ENCODE measurements at places on chromosomes 4 and X. TPM values are rescaled to one million over a fixed set of nuclear protein-coding genes. Genes with fewer than 3 reads are reported as not detected.

The TMSB15C gene
- total RNA-seq = 1.3 TPM

The ZNF711 gene
- total RNA-seq = 0.13 TPM

The CT47B1 gene
- not detected for total RNA-seq

The COX7B2 gene
- total RNA-seq = not detected

The EXOC1L gene
- not detected for total RNA-seq

The PAGE2 gene
- total RNA-seq = not detected

The FTHL17 gene
- total RNA-seq = not detected

The SCLT1 gene
- total RNA-seq = 16.3 TPM

The IQCM gene
- not detected for total RNA-seq

The PRDM5 gene
- 6.8 TPM for total RNA-seq

The UGT2B17 gene
- total RNA-seq = not detected

The SH3D19 gene
- total RNA-seq = 70.1 TPM

The LRIT3 gene
- not detected for total RNA-seq

The SPIN2B gene
- 6.2 TPM for total RNA-seq

The FAM53A gene
- 0.60 TPM for total RNA-seq

The IQSEC2 gene
- total RNA-seq = 5.5 TPM

The ZGRF1 gene
- total RNA-seq = 7.1 TPM

The DIPK2B gene
- total RNA-seq = 154 TPM

The VCX gene
- not detected for total RNA-seq

The PAGE1 gene
- not detected for total RNA-seq

The ERVMER34-1 gene
- not detected for total RNA-seq

The SPANXA1 gene
- not detected for total RNA-seq

The PDE5A gene
- total RNA-seq = 0.98 TPM

The GRID2 gene
- not detected for total RNA-seq

The GNPDA2 gene
- 14.5 TPM for total RNA-seq

The SPANXB1 gene
- total RNA-seq = not detected

The WAS gene
- total RNA-seq = 0.13 TPM

The MAGEB1 gene
- not detected for total RNA-seq

The FABP2 gene
- not detected for total RNA-seq

The UGT2B10 gene
- not detected for total RNA-seq

The SMC1A gene
- 50.8 TPM for total RNA-seq

The FAM9B gene
- total RNA-seq = not detected

The ODAPH gene
- not detected for total RNA-seq

The DUSP21 gene
- not detected for total RNA-seq

The ARHGAP36 gene
- not detected for total RNA-seq

The ITM2A gene
- 247 TPM for total RNA-seq

The OTUD6A gene
- not detected for total RNA-seq

The UCP1 gene
- total RNA-seq = not detected

The PCDH10 gene
- total RNA-seq = 0.25 TPM

The SSX4B gene
- total RNA-seq = not detected

The GPR50 gene
- total RNA-seq = not detected

The PTPN13 gene
- total RNA-seq = 0.27 TPM

The FGB gene
- not detected for total RNA-seq

The EGF gene
- total RNA-seq = not detected

The INTS6L gene
- total RNA-seq = 1.5 TPM

The IL2 gene
- not detected for total RNA-seq

The RBM46 gene
- total RNA-seq = not detected

The MAGEE2 gene
- total RNA-seq = not detected

The GNRHR gene
- total RNA-seq = not detected

The UGT2A1 gene
- total RNA-seq = not detected

The CENPVL3 gene
- total RNA-seq = not detected

The FRMD7 gene
- total RNA-seq = not detected

The RS1 gene
- not detected for total RNA-seq

The TCEAL2 gene
- total RNA-seq = not detected

The CHIC1 gene
- 6.9 TPM for total RNA-seq

The TLR1 gene
- total RNA-seq = 1.3 TPM

The MBTPS2 gene
- total RNA-seq = 6.9 TPM

The FRAS1 gene
- 4.1 TPM for total RNA-seq

The OTC gene
- total RNA-seq = not detected

The TMEM255A gene
- not detected for total RNA-seq

All from mammary microvascular endothelial cell (primary cell).